Lower lobe of right lung (tissue), 2 donors: ENCODE measurements at places on chromosomes 13 and 19. TPM values are rescaled to one million over a fixed set of nuclear protein-coding genes. Genes with fewer than 3 reads are reported as not detected.

DNA sequence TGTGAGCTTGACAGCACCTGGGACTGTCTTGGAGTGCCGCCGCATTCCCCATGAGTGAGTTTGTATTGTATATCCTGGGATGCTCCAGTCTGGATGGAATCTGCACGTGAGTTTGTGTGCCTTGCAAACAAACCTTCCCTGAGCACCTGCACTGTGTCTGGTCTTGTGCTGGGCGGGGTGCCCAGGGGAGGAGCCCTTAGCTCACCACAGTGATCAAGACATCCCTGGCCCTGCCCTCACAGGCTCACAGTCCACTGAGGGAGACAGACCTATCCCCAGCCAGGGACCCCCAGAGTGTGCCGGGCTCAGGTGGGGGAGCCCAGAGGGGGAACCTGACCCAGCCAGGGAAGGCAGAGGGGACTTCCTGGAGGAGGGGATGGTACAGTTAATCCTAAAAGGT is 1.7 kb upstream of the BCAM start:
- peak; percentile 57 for DNase-seq
- peak overlapping the region; percentile 80 for H3K27ac ChIP-seq
- peaks cover 35% of the 10 kb centered on the region for H3K4me1 ChIP-seq
- H3K27me3 ChIP-seq, result no peaks in the 10 kb centered on the region
- H3K36me3 ChIP-seq, result peaks cover 8% of the 10 kb centered on the region

DNA sequence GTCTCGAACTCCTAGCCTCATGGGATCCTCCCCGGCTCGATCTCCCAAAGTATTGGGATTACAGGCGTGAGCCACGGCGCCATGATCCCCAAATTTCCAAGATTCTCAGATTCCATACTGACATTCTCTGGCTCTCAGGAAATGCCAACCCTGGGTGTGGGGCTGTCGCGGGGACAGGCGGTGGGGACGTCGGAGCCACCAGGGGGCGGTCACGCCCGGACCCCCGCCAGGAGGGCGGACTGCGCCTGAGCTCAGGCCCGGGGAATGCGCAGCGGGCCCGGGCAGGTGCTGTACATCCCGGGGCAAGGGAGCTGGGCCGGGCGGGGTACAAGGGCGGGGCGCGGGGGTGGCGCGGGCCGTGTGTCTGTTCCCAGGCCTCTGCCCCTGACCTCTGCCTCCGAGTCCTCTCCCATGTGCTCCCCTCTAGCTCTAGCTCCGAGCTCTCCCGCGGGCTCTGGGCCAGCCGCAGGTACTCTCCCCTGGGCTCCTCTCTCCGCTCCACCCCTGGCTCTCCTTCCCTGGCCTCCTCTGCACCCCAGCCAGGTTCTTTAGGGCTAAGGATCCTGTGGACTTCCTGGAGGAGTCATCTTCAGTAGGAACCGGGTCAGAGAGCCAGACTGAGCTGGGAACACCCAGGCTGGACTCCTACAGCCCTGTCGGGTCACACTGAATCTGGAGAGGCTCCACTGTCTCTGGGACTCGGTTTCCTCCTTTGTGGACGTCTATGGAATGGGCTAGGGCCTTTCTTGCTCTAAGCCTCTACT is 2.4 kb downstream of the PPP1R13L start:
- H3K4me3 ChIP-seq, result peak overlapping the region; percentile 28
- H3K4me1 ChIP-seq, result peaks cover 59% of the 10 kb centered on the region
- DNase-seq, result peak; percentile 69

DNA sequence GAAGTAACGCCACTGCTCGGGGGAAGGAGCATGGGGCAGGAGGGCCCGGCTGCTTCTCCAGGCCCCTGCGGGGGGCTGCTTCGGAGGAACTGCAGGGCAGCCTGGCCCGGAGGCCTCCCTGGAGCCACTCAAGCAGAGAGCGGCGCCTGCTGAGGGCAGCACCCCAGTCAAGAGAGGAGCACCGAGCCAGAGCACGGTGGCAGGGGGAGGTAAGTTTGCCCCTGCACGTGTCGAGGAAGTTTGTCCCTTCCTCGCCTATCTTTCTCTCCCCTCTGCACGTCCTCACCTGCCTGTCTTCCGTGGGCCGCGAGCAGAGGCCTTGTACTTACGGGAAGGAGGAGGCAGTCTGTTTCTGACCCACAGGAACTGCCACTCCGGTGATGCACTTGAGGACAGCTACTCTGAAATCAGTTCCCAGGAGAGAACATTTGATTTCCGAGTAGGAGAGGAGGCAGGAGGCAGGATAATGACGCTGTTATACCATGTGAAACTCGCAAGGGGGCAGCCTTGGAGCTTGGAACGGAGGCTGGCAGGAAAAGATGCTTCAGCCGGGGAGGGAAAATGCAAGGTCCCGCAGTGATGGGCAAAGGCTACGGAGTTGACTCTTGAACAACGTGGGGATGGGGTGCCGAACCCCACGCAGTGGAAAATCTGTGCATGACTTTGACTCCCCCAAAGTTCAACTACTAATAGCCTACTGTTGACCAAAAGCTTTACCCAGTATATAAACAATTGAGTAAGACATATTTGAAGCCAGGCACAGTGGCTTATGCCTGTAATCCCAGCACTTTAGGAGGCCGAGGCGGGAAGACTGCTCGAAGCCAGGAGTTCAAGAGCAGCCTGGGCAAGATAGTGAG is 5.0 kb downstream of the FFAR1 start:
- peaks cover 16% of the 10 kb centered on the region for H3K27me3 ChIP-seq
- H3K4me3 ChIP-seq, result no peak overlapping the region
- no peaks in the 10 kb centered on the region for H3K36me3 ChIP-seq
- peaks cover 8% of the 10 kb centered on the region for H3K4me1 ChIP-seq

DNA sequence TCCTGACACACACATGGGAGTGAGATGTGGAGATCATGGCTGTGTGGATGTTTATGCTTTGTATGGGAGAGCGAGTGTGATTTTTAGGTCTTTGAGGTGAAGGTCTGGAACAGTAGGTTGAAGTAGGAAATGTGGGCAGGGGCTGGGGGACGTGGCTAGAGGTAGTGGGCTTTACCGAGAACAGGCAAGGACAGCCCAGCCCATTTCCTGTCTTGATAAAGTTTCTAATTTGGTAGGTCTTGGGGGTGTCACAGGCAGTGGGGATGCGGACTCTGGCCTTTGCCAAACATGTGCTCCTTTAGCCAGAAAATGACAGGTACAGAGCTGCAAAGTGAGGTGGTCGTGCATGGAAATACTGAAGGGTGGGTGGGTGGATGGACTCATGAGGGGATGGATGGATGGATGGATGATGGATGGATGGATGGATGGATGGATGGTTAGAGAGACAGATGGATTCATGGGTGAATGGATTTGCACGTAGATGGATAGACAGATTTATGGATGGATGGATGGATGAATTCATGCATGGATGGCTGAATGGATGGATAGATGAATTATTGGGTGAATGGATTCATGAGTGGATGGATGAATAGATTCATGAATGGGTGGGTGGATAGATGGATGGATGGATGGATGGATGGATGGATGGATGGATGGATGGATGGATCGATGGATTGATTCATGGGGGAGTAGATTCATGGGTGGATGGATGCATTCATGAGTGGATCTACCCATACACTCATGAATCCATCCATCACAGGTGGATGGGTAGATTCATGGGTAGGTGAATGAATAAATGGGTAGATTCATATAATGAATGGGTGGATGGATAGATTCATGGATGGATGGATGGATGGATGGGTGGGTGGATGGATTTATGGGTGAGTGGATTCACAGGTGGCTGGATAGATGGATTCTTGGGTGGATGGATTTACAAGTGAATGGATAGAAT is 69.3 kb upstream of the USE1 start:
- no peaks in the 10 kb centered on the region for H3K27me3 ChIP-seq
- H3K27ac ChIP-seq, result no peak overlapping the region
- peaks cover 5% of the 10 kb centered on the region for H3K4me1 ChIP-seq
- H3K4me3 ChIP-seq, result no peak overlapping the region
- peaks cover 51% of the 10 kb centered on the region for H3K36me3 ChIP-seq

ZNF470 gene
- 3.5 TPM for total RNA-seq
